Heart left ventricle (tissue), 16 donors: ENCODE measurements at places on chromosomes 2 and 18. TPM values are rescaled to one million over a fixed set of nuclear protein-coding genes. Genes with fewer than 3 reads are reported as not detected.

Gene ABCB6
- 30.4 TPM for polyA plus RNA-seq

Gene LIPG
- 7.2 TPM for polyA plus RNA-seq

Gene UGT1A4
- not detected for polyA plus RNA-seq

Gene C2orf72
- polyA plus RNA-seq: 0.15 TPM

Gene CRYGD
- polyA plus RNA-seq: not detected

Gene PSMD14
- polyA plus RNA-seq: 87.7 TPM

Gene PNO1
- polyA plus RNA-seq: 20.1 TPM

Gene CD8A
- 0.33 TPM for polyA plus RNA-seq

Gene EPC2
- polyA plus RNA-seq: 9.7 TPM

Gene GALNT14
- 0.42 TPM for polyA plus RNA-seq

Gene ALLC
- polyA plus RNA-seq: not detected

Gene MC5R
- not detected for polyA plus RNA-seq

Gene IL36B
- not detected for polyA plus RNA-seq
